Myometrial cell (primary cell): ENCODE measurements at places on chromosomes 16 and 17. TPM values are rescaled to one million over a fixed set of nuclear protein-coding genes. Genes with fewer than 3 reads are reported as not detected.

The CTRL gene
- total RNA-seq: 0.53 and 0.58 TPM in 2 replicates

The CFAP52 gene
- not detected in 2 replicates for total RNA-seq

The MIS12 gene
- 7.8 and 8.7 TPM in 2 replicates for total RNA-seq

The ABCC11 gene
- 0.29 TPM in 1 of 2 replicates, not detected in the other for total RNA-seq

The WSCD1 gene
- total RNA-seq: not detected in 2 replicates

The HBA1 gene
- total RNA-seq: not detected in 2 replicates

The GPS1 gene
- 179 and 206 TPM in 2 replicates for total RNA-seq

The SMIM36 gene
- total RNA-seq: not detected in 2 replicates

The KREMEN2 gene
- total RNA-seq: under 0.01 TPM in 1 of 2 replicates, not detected in the other

The GGNBP2 gene
- total RNA-seq: 31.5 and 37.2 TPM in 2 replicates

The GRIN2A gene
- under 0.01 TPM in 1 of 2 replicates, not detected in the other for total RNA-seq

The KRTAP4-9 gene
- not detected in 2 replicates for total RNA-seq

The CMTM1 gene
- total RNA-seq: 0.35 and 2.0 TPM in 2 replicates

The KRT36 gene
- total RNA-seq: not detected in 2 replicates

The ZNF750 gene
- total RNA-seq: not detected in 2 replicates

The TPSD1 gene
- not detected in 2 replicates for total RNA-seq

The FOXL1 gene
- 11.2 and 11.7 TPM in 2 replicates for total RNA-seq

The PARN gene
- 18.5 and 29.6 TPM in 2 replicates for total RNA-seq

The HIGD1B gene
- total RNA-seq: not detected in 2 replicates

The GPT2 gene
- total RNA-seq: 20.2 and 32.0 TPM in 2 replicates

The ZNF200 gene
- total RNA-seq: 1.2 and 2.7 TPM in 2 replicates

The TBC1D3E gene
- total RNA-seq: not detected in 2 replicates

The SRP68 gene
- 29.4 and 37.7 TPM in 2 replicates for total RNA-seq

The KRT12 gene
- total RNA-seq: under 0.01 TPM in 1 of 2 replicates, not detected in the other

The BCO1 gene
- total RNA-seq: not detected in 2 replicates

The ACE gene
- total RNA-seq: 1.9 and 5.5 TPM in 2 replicates

The CES1 gene
- total RNA-seq: 0.58 and 0.71 TPM in 2 replicates

The ACACA gene
- 55.1 and 56.2 TPM in 2 replicates for total RNA-seq

The PMM2 gene
- total RNA-seq: 32.6 and 46.3 TPM in 2 replicates

The KRTAP4-5 gene
- not detected in 2 replicates for total RNA-seq

The CTRB1 gene
- total RNA-seq: not detected in 2 replicates

The TBC1D3C gene
- not detected in 2 replicates for total RNA-seq

The ZNF668 gene
- total RNA-seq: 14.4 and 16.1 TPM in 2 replicates
